Omental fat pad (tissue), 4 donors: ENCODE measurements at places on chromosomes 7 and 10.

DNA sequence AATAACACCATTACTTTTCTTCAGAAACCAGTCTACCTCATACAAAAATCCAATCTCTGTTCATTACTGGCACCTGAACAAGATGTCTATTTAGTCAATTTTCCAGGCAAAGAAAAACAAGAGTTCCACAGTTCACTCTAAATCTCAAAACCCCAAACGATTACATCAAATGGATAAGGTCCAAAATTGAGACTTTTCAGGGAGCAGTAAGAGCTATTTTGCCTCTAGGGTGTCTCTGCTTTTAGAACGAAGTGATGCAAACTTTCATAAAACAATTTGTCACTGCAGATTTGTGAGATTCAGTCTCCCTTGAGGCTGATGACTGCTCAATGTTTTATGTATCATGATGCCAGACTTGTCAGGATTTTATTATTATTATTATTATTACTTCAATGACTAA, 937.0 kb upstream of the PHF14 start:
- no peak for DNase-seq

DNA sequence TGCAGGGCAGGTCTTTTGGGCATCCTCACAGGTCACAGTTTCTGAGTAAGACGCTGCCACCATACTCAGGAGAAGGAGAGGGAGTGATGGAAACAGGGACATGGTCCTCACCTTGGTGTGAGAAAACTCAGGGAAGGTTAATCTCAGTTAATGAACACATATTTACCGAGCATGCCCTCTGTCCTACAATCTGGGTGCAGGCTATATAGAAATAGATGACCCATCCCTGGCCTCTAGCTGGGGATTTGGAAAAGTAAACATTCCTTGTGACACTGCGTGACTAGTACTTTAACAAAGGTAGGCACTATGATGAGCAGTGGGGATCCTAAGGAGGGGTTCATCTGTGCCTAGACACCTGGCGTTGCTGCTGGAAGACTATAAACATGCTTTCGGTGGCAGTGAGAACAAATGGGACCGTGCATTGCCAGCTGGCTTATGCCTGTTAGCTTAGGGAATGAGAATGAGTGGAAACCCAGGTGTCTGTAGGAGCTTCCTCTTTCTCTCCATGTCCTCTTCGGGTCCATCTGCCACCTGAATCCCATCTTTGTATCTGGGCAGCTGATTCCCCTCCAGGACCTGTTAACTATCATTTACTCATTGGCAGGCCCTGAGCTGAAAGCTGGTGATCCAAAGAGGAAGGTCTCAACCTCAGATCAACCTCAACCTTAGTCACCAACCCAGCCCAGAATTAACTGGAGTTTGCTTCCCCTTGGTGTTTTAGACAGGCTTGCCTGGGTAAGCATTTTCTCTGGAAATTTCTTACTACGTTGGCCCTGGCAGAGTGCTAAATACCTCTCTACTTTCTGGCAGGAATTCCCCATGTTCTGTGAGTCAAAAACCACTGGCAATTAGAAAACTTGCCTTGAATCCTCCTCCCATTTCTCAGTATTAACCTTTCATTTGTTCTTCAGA, 794 bp downstream of the MBL2 start:
- no peak for DNase-seq

- no peak for DNase-seq
Measured at GRCh38 chr10:116132780-116133399, 140.1 kb downstream of the GFRA1 start.

GRCh38 chr10:80909254-80909653, 371.6 kb downstream of the SH2D4B start:
- DNase-seq = no peak

- DNase-seq = no peak
Measured at GRCh38 chr7:77407906-77408305, 8.2 kb downstream of the GSAP start.

DNA sequence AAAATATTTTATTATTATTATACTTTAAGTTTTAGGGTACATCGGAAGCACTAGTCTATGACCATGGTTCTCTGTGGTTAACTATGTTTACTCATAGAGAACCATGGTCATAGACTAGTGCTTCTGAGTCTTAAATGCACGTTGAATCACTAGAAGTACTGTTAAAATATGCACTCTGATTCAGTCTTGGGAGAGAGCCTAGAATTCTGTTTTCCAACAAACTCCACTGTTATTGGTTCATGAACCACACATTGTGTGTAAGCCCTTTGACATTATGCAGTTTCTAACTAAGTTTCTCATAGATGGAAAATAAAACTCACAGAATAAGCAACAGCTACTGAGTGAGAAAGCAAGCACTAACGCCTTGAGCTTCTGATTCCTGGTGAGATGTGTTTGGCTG, 1120.6 kb downstream of the SORCS1 start:
- DNase-seq = no peak

GRCh38 chr10:124369986-124370385, 48.7 kb downstream of the OAT start:
- no peak for DNase-seq

DNA sequence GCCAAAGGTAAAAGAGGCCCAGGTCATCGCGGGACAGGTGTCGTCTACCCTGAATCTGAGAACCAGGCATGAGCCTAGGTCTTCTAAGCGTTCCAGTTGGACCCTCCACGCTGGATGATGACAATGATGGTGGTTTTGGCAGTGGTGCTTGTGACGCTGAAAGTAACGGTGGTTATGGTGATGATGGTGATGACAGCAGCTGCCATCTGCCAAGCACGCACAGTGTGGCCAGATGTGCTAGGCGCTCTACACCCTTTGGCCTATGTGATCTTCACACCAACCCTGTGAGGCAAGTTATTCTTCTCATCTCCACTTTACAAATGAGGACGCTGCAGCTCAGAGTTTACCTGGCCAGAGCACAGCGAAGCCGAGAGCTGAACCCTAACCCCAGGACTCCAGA, 93.9 kb downstream of the FAM53B start:
- DNase-seq = no peak

GRCh38 chr10:130805635-130806030, 505.9 kb downstream of the TCERG1L start:
- DNase-seq = no peak

DNA sequence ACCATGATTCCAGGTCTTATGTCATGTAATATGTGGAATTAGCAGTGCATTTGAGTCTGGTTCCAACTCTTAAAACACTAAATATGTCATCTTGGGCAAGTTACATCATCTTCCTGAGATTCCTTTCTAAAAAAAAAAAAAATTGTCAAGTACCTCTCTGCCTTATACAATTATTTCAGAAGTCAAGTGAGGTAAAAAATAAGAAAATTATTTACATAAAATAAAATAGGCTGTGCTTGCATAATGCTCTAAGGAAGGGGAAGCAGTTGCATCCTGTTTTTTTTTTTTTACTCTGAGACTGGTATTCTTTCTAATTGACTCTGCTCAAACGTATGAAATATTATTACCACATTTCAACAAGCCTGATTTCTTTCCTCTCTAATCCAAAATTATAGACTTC, 55.1 kb upstream of the SEMA3A start:
- no peak for DNase-seq

- DNase-seq = no peak
Measured at GRCh38 chr7:74106846-74107245, 23.2 kb downstream of the LIMK1 start.

- no peak for DNase-seq
Measured at GRCh38 chr10:95331596-95332130, 40.9 kb upstream of the PDLIM1 start.

- DNase-seq = no peak
Measured at GRCh38 chr10:89555688-89556445, 20.5 kb upstream of the SLC16A12 start.

- no peak for DNase-seq
Measured at GRCh38 chr10:93757136-93757535, 600 bp upstream of the LGI1 start.
